ENCODE measurements at places on chromosomes 7 and 10.

GRCh38 chr7:142569851-142570250 is 179.4 kb upstream of the PRSS1 start:
- DNase-seq: no peak

DNA sequence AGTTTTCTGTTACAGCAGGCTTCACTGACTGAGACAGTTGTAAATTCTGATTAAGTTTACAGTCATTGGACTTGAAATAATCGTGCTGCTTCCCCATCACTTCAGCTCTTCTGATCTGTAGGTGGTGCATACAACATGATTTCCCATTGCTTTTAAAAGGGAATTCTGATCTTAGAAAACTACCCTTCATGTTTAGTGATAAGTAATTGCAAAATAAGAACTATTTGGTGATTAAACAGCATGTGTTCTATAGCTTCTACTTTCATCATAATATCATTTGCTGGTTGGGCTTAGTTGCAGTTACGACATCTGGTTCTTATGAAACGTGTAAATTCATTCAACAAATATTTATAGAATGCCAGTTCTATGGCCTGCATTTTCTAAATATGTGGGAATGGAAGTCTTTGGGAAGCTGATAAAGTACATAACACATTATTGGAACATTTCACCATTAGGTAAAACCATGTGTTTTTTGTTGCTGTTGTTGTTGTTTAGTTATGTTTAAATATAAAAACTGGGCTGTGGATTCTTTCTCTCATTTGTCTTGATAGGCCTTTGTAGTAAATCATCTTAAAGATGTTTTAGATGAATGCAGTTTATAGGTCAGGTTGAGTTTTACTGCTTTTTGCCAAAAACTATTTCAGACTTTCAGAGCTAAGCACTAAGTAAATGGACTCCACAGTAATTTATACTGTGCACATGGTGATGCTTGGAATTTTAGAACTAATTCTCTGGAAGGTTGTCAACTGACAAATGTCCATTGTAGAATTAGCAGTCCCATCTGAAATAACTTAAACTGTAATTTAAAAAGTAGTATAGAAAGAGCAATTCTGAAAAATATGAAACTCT is 13.1 kb downstream of the GNAI1 start:
- no peak for DNase-seq

- no peak for DNase-seq
Measured at GRCh38 chr10:44516891-44517290, 132.0 kb upstream of the CXCL12 start.

DNA sequence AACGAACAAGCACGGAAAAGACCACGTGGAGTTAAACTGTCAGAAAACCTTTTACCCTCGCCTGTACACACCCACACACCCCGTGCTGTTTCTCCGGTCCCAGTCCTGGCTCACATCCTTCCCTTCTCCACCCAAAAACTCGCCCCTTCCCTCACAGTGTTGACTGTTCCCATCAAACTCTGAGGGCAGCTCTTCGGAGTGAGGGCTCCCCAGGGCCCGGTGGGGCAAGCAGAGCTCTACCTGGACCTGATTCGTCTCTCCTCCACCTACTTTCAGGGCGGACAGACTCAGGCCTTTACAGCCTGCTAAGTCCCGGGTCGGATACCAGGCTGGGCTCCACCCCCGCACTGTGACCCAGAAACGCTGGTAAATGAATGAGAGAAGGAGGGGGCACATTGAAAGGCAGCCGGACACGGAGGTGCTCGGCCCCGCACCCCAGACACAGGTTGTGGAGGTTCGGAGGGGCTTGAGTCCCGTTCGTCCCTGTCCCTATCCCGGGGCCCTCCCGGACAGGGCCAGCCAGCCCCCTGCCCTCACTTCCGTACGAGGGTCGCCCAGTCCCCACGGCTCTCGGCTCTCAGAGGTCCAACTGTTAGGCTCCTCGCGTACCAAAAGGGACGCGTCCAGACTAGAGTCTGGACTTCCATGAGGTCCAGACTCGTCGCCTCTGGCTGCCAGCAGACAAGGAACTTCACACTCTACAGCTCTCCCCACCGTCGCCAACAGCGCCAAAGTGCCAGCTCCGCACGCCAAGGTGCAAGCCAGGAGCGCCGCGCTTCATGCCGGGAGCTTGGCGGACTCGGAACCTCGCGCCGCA is 31.7 kb upstream of the ASL start:
- no peak for DNase-seq

Measured in Kasumi-1 (cell line).